ENCODE measurements at places on chromosomes 16 and 17. TPM values are rescaled to one million over a fixed set of nuclear protein-coding genes. Genes with fewer than 3 reads are reported as not detected.

TUBG2 gene
- total RNA-seq, result 30.7 TPM

DNA sequence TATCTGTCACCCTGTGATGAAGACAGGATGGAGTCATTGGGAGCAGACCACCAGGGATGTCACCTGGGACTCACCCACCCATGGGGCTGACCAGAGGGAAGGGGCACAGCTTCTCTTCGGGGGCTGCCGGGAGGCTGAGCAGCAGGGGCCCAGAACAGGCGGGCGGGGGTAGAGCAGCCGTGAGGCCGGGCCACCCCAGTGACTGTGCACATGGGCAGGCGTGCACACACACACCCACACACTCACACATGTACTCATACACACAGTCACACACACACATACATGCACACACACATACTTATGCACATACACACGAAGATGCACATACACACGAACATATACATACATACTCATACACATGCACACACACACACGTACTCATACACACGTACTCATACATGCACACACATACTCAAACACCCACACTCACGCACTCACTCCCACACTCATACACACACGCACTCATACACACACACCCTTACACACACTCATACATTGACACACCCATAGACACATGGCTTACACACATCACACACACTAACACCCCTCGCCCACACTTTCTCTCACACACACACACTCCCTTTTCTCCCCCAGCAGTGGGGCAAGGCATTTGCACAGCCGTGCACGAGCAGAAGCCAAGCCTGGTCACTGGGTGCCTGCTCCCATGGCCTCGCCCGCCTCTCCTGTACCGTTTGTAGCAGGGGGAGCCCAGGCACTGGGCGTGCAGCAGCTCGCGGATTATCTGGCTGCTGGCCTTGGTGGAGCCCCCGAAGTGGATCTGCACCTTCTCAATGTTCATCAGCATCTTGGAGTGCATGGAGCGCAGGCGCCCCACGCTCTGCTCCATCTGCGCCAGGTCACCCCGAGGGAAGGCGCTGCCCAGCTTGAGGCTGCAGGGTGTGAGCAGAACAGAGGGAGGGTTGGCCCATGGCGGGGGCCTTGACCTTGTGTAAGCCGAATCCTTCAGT is 12.4 kb downstream of the UBALD2 start:
- no peak for DNase-seq

- no peak for DNase-seq
Observed at GRCh38 chr16:50408001-50408561, 39.3 kb upstream of the BRD7 start.

CCDC47 gene
- total RNA-seq, result 60.3 TPM
